ENCODE measurements at places on chromosomes 12 and 14. TPM values are rescaled to one million over a fixed set of nuclear protein-coding genes. Genes with fewer than 3 reads are reported as not detected.
A peak's percentile ranks its signal among the peaks of the same experiment; 100 is the strongest.

DNA sequence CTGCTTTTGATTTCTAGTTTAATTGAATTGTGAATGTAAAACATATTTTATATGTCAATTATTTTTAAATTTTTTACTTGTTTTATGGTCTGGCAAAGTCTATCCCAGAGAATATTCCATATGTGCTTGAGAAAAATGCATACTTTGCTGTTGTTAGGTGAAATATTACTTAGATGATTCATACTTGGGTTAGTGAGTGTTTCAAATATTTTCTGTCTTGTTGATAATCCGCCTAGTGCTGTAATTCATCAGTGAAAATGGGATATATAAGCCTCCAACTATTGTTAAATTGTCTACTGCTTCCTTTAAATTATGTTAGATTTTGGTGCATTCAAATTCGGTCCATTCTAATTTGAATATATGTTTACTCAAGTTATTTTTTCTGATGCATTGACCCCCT, 395.5 kb downstream of the LRFN5 start:
- DNase-seq = peak; percentile 34

GRCh38 chr12:22160396-22161003, 114.5 kb downstream of the CMAS start:
- DNase-seq = no peak

GRCh38 chr12:66944365-66944764, 265.5 kb upstream of the GRIP1 start:
- no peak for DNase-seq

GRCh38 chr14:41548666-41549065, 58.0 kb upstream of the LRFN5 start:
- no peak for DNase-seq

DNA sequence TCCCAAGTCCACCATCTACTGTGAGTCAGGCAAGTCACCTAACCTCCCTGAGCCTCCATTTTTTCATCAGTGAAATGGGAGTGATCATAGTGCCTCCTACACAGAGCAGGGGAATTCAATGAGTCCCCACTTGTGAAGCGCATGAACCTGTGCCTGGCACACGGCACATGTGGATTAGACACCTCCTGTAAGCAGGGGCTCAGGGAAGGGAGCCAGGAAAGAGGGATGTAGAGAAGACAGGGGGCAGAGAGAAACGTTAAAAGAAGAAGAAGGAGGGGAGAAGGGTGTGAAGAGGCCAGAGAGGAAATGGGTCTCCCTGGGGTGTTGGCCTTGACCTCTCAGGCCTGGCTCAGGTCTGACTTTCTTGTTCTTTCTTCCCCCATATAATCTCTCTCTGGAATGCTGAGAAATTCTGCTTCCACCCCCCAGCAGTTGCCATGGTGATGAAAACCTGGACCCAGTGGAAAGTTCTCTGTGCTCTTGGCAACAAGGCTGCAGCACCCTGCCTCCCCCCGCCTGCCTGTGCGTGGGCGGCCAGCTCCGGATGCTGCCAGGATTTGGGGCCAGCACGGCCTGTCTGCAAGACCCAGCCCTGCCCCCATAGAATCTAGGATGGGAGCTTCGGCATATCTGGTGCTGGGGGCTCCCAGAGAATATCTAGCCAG, 94.5 kb downstream of the CALM1 start:
- DNase-seq = no peak

- DNase-seq = peak; percentile 65
Measured at GRCh38 chr12:39012870-39013269, 107.5 kb upstream of the CPNE8 start.

DNA sequence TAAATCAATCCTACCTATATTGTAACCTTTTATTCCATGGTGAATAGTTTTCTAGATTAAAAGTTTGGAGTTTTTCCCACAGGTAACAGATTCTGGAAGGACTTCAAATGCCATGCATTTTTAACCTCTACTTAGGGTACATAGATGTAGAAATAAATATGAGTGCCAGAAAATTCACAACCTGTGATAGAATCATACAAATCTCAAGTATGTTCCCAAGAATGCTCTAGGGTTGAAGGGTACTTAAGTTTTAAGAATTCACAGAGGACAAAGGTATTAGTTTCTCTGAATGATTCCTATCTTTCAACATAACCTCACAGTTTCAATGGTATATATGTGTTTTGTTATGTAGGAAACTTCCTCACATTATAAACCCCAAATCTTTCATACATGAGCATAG, 511.3 kb downstream of the TMEM117 start:
- no peak for DNase-seq

DNA sequence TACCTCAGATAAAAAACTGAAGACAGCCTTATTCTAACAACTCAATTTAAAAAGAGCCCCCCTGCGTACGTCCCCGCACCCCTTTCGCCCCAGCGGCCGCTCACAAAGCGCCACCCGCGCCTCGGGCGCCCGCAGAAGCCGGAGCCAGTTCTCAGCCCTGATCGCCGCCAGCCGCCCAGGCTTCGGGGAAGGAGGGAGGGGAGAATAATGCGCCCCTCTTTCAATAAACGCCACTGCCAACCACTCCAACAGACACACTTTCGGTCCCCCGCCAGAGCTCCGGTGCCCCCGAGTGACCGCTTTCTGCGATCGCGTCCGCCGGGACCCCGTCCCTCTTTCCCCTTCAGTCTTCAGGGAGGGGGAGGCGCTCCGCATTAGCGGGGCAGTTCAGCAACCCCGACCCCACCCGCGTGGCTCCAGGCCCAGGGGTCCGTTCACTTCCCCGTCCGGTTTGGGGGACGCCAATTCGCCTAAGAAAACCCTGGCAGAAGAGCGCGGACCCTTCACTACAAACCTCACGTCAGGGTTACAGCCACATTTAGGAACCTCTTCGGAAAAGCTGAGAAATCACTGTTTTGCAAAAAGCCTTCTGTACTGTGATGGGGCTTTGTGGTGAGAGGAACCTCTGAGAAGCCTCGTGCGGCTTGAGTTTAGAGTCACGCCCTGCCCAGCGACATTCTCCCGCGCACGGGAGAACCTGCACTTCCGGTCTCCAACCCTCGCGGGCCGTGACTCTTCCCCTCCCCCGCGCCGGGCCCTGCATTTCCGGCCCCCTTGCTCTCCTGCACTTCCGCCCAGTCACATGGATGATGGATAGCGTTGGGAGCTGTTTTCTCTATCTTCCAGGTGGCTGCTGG, 18.7 kb downstream of the FOXG1 start:
- DNase-seq = no peak

DNA sequence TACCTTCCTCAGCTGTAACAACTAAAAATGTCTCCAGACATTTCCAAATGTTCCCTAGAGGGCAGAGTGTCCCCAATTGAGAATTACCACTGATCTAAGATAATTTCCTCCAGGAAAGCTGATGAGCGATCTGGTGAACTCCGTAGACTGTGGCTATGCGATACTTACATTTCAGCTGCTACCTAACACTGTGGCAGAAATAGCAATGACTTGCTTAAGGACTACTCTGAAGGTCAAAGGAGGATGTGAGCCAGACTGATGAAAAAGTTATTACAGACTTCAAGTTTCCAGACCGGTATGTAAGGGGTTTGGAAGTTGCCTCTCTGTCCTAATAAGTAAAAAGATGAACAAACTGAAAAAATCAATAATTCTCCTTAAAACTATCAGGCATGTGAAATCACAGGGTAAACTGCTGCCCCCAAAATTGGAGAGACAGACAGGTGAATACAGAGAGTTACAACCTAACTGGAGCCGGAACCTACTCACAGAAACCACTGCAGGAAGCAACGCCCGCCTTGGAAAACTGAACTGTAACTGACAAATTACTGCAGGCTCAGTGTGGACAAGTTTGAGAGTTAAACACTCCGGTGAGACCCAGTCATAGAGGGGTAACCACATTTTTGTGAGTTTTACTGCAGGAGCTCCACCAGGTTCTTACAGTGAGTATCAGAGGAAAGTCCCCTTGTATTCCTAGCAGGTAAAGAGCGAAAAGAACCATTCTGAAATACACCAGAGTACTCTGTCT, 60.0 kb upstream of the PARP11 start:
- DNase-seq = no peak

GRCh38 chr14:101882141-101882935, 82.0 kb upstream of the DYNC1H1 start:
- DNase-seq = no peak

DNA sequence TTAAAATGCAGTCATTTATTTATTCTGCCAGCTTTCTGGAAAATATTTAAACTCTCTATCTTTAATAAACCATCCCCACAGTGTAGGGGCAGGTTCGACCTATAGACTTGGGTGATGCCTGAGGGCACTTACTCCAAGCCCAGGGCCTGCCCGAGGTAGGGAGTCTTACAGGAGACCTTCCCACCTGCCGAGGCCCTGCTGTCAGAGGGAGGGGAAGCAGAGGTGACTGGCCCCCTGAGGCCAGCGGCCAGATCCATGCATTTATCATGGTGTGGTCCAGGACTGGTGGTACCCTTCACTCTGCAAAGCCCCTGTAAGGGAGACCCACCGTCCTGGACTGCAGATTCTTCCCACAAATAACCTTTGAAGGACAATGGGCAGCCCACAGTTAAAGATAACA, 7.6 kb downstream of the EML1 start:
- DNase-seq = no peak

GRCh38 chr14:95489214-95490137, 27.0 kb downstream of the SYNE3 start:
- DNase-seq = no peak

DNA sequence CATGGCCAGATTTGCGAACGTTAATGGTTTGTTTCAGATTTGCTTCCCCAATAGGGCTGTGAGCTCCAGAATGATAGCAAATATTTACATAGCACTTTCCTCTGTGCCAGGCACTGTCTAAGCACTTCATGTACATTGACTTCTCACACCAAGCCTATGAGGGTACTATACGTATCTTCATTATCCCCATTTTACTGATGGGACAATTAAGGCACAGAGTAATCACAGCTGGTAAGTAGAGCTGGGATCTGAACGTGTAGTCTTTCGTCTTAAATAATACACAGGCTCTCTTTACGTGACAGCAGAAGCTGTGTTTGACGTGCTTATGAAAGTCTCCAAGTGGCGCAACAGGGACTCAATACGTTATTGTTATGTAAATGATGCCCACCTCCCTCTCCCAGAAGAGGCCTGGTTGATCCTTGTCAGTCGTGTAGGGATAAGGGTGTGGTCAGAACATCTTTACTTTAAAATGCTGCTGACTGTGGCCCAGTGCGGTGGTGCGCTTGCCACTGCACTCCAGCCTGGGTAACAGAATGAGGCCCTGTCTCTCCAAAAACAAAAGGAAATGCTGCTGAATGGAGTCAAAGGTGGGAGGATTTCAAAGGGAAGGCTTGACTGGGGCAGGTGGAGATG, 66.3 kb upstream of the TCL1B start:
- no peak for DNase-seq

- DNase-seq = peak; percentile 96
Measured at GRCh38 chr12:114903083-114903691, 219.2 kb upstream of the TBX3 start.

GRCh38 chr12:95790033-95790916, at the start of gene NTN4:
Gene NTN4, minus strand, starts transcription at chr12:95790764. Its CDS starts 455 bp downstream, at chr12:95790309.
- peak; percentile 60 for DNase-seq

DNA sequence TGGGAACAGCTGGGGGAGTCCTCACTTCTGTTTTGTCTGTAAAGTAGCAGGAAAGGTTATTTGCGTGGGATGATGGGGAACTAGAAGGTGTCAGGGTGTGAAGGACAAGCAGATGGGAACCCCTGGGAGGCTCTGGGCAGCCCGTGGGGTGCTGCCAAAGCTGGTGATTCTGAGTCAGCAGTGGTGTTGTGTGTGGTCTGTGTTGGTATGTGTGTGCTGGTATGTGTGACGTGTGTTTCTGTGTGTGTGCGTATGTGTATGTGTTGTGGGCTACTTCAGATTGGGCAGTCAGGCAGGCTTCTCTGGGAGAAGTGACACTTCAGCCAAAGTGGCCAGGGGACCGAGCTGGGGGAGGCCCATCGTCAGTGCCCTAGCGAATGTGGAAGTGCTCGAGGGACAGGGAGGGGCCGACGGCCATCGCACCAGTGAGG, 15.3 kb upstream of the BDKRB2 start:
- DNase-seq = no peak

The SLC4A8 gene
- 4.2 TPM for total RNA-seq

The KCNH3 gene
- total RNA-seq = 0.12 TPM

The STK38L gene
- total RNA-seq = 32.3 TPM

The WDHD1 gene
- total RNA-seq = 47.1 TPM

The TTC9 gene
- total RNA-seq = 3.6 TPM

The PLEKHH1 gene
- total RNA-seq = 6.2 TPM

The PZP gene
- total RNA-seq = not detected

The GDF11 gene
- total RNA-seq = 7.1 TPM

The LRP1-AS gene
- not detected for total RNA-seq

The LRFN5 gene
- total RNA-seq = not detected

The CLEC14A gene
- total RNA-seq = not detected

The ENTPD5 gene
- total RNA-seq = 11.2 TPM

The RNASE3 gene
- total RNA-seq = not detected
